SJSA1 (cell line): ENCODE measurements at places on chromosomes 4 and X. TPM values are rescaled to one million over a fixed set of nuclear protein-coding genes. Genes with fewer than 3 reads are reported as not detected.

Gene RAB28
- 18.6 and 23.6 TPM in 2 replicates for total RNA-seq

Gene GCNA
- 0.92 TPM in 1 of 2 replicates, not detected in the other for total RNA-seq

Gene PDGFRA
- total RNA-seq: 18.0 and 26.2 TPM in 2 replicates

Gene GPR173
- total RNA-seq: 0.19 and 0.42 TPM in 2 replicates

Gene NOCT
- 29.7 and 35.8 TPM in 2 replicates for total RNA-seq

Gene VEGFD
- not detected in 2 replicates for total RNA-seq

Gene HDAC8
- total RNA-seq: 29.0 and 33.3 TPM in 2 replicates

Gene STAP1
- not detected in 2 replicates for total RNA-seq

DNA sequence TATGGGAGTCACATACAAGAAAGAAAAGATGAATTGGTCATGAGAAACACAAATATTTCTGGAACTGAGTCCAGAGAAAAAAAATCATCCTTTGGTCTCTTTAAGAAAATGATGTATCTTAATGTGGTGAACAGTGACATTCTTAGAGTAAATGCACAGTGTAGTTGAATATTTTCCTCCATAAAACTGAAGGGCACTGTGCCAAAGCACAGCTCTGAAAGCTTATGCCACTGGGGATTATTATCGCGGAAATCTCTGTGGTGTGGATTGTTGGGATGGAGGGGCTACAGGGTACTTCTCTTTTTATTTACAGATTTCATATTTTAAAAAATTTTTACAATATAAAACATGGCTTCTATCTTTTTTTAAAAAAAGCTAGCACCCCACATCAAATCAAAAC, 908.1 kb downstream of the CCSER1 start:
- DNase-seq: no peak

GRCh38 chr4:131644619-131645018, 1504.5 kb upstream of the PCDH10 start:
- DNase-seq: no peak

DNA sequence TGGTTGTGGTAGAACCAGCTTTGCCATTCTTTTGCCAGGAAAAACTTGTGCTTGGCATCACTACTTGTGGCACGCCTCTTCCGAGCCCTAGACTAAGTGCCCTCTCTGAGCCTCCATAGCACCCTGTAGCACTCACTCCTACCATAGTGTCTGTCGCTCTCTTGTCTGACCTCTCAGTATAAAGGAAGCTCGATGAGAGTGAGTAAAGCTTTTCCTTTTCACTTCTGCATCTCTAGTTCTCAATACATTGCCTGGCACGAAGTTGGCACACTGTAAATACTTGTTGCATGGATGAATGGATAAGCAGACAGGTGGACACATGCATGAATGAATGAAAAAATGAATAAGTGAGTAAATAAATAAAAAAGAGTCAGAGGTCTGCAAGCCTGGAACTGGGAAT, 48.3 kb downstream of the TLR10 start:
- no peak for DNase-seq

DNA sequence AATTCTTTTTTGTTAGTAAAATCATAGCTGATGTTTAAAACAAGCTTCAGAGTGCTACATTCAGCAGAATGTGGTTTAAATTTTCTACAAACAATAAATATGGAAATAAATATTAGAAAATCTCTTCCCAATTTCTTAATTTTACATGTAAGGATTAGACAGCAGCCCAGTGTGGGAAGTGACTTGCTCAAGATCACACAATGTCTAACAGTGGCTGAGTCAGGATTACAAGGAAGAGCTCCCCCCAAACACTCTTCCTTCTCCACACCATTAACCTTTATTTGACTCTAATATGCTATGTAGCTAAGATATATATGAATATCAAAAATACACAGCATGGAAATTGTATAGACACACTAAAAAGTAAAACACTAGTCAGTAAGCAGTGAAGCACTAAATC, 59.5 kb downstream of the SLC10A7 start:
- no peak for DNase-seq

DNA sequence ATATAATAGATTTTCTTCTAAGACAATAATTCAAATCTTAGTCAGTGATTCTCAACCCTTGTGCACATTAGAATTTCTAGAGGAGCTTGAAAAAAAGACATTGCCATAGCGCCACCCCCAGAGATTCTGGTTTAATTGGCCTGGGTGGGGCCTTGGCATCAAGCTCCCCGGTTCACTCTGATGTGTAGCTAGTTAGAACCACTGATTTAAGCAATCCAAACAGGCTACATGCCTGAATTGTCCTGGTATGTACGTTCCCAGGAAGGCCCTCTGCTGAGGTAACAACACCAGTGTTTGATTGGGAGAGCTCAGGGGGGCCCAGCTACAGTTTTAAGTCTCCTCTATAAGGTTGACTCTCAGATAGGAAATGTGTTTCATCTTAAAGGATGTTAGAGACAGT, 1.3 kb upstream of the ATP10D start:
- no peak for DNase-seq

DNA sequence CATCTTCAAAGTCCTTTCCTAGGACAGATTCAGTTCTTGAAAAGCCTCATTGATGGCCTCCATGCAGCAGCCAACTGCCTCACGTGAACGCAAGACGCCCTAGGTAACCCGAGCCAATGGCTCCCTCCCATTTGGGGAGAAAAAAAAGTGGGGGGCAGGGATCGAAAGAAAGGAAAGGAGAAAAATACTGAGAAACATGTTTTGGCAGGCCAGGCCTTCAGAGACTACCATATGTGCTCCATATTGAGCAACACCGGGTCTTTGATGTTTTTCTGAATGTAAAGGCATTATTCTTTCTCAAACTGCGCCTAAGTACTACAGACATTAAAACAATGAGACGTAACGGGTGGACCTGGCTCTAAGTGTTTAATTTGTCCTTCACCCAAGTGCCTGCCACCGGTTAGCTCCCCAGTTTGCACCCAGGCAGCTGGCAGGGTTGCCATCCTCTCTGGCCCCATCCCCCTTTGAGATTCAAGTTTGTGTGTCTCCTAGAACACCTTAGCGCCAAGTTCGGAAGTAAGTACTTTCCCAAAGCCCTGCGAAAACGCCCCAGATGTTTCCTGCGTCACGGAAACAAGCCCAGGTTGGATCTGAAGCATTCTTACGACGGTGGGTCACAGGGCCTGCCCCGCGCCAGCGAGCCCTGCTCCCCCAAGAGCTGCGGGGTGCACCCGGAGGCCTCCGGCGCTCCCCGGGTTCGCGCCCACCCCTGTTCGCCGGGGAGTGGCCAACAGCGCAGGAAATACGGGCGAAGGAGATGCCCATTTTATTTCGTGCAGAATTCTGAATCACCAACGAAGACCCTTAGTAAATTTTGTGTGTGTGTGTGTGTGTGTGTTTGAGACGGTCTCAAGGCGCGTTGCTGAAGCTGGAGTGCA, 30.1 kb downstream of the HAND2 start:
- DNase-seq: no peak

GRCh38 chrX:53000447-53001135, 42.3 kb upstream of the FAM156A start:
- no peak for DNase-seq

DNA sequence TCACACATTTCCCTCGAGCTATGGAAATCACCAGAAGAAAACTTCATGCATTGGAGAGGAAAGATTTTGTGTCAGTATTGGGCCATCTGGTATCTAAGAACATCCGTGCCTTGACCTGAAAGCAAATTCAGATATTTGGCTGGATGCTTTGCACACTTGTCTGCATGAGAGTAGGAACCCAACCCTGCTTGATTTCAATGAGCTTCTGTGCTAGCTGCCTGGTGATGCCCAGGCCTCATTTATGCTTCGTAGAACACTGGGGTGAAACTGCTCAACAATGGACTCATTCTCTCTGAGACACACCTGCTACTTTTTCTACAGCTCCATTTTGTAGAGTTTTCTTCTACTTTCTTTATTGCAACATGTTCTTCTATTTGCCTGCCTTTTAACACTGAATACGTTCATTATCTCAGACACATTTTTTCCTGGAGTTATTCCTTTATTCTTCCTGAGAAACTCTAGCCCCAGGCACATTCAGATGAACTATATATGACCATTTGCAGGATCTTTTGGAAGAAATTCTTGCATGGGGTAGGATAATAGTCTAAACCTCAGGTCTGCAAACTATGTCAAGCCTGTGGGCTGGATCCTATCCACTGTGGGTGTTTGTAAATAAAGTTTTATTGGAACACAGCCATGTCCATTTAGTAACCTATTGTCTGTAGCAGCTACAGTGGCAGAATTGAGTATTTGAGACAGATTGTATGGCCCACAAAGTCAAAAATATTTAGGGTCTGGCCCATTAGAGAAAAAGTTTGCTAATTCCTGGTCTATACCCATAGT, 83.8 kb upstream of the CLCN4 start:
- DNase-seq: no peak

DNA sequence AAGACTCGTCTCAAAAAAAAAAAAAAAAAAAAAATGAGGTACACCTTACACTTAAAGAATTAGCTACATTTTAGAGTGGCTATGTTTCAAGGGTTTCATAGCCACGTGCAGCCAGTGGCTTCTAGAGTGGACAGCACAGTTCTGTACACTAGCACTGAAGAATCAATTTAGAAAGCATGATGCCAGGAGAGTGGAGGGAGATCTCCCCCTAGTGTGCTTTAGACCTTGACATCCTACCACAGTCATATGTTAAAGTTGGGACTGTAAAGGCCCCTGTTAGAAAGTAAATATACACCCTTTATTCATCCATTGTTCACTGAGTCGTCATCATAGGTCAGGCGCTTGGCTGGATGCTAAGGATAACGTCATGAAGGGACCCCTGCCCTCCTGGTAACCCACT, 179.4 kb downstream of the QDPR start:
- no peak for DNase-seq

DNA sequence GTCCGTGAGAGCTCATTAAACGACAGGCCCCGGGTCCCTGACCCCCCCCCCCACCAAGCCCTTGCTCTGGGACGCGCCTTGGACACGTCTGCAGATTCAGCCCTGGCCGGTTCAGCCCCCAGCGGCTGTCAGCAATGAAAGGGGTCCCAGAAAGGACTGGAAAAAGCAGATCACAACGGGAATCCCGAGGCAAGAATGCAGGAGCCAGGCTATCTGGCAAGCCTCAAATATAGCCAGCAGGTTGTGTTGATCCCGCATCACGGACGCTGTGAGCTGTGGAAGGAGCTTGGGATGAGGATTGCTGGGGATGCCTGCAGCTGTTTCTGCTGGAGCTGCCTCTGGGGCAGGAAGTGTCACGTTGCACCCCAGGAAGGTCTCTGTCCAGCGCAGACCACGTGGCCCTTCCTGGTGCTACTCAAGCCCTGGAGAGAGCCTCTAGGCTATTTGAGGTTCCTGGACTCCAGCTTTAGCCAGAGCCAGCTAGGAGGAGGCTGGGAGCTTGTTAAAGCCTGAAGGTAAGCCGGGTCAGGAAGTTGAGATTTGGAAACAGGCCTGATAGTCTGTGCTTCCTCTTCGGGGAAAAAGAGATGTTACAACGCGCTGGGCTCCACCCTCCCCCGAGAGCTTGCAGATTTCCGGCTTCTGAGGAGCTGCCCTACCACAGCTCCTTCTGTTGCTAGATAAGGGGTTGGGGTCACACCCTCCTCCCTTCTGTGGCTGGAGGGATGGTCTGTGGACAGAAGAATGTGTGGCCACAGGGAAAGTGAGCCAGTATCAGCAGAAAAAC, 19.3 kb upstream of the CSF2RA start:
- DNase-seq: no peak

DNA sequence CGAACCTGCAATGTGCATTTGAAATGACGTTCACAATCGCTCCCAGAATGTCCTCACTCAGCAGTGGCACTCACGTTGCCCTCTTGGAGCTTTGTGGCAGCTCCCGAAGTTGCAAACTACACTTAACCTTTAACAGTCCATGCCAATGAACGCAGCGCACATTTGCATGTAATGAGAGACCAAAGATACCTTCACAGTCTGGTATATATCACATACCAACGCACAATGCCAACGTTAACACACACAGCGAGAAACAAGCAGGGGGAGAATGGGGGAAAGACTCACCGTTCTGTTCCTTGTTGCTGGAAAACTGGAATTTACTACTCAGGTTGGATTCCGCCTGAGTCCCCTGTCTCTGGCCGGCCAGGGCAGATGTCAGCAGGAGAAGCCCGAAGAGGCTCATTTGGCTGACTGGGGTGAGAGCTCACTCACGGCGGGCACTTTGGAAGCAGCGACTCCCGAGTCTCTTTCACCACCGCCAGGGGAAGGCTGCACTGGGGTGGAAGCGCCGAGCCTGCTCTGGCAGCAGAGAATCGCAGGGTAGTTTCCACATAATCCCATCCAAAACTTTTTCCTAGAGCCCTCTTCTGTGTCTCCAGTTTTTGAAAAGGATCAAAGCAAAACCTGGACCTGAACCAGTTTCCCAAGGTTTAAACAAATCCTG, 966 bp downstream of the PDGFC start:
- peak; percentile 76 for DNase-seq

GRCh38 chr4:152673489-152673888, 6.3 kb downstream of the TMEM154 start:
- DNase-seq: no peak

DNA sequence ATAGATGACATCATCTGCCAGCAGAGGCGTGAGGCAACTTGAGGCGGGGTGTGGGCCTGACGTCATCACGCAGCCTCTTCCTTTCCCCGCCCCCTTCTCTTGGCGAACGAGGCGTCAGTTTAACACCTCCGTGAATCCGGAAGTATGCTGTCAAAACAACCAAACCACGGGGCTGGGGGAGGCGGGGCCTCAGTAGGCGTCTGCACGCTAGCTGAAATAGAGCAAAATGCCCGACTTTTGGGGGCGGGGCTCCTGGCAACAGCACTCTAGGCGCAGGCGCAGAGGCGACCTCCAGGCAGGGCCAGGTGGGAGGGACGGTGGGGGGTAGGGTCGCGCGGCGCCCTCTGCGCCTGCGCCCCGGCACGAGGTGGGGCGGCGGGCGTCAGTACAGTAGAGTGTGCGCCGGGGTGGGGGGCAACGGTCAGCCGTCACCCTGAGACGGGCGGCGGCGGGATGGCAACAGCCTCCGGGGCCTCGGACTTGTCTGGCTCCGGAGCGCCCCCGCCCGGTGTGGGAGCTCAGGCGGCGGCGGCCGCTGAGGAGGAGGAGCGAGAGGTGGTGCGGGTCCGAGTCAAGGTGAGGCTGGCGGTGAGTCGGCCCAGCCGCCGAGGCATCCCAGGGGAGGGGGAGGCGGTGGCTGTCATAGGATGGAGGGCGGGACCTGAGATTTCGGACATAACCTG, at the start of gene TBC1D25:
Gene TBC1D25 (plus strand): TSS at position 370 of the 683 bp plus-strand sequence. CDS start 84 bp downstream, at position 454.
- DNase-seq: peak; percentile 97

- peak; percentile 65 for DNase-seq
Observed at GRCh38 chr4:83010522-83011318, at the start of gene LIN54. Gene LIN54 (minus strand): TSS chr4:83010823. CDS start chr4:82984844, 25,979 bp downstream.

DNA sequence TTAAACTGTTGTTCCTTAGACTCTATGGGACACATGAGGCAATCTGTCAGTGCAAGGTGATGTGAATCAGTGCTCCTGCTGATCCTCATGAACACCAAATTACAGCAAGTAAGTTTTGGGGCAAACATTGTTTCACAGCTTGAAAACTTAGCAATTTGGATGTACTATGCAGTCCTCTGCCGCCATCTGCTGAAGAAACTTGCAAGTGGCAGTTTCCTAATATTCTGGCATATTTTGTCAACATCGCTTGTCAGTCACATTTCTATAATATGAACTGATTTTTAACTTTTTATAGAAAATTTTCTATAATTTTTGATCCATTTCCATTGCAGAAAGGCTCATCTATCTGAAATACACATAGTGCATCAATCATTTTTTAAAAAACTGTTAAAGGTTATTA, 56.3 kb downstream of the ZAR1 start:
- no peak for DNase-seq

- no peak for DNase-seq
Observed at GRCh38 chrX:116657071-116657470, 194.3 kb upstream of the CT83 start.

GRCh38 chrX:74853255-74853654, 72.0 kb downstream of the NEXMIF start:
- DNase-seq: no peak
